ENCODE measurements at places on chromosomes 11 and 22.
A peak's percentile ranks its signal among the peaks of the same experiment; 100 is the strongest.

GRCh38 chr22:49999063-49999945, 13.3 kb downstream of the IL17REL start:
- DNase-seq: peak; percentile 24

DNA sequence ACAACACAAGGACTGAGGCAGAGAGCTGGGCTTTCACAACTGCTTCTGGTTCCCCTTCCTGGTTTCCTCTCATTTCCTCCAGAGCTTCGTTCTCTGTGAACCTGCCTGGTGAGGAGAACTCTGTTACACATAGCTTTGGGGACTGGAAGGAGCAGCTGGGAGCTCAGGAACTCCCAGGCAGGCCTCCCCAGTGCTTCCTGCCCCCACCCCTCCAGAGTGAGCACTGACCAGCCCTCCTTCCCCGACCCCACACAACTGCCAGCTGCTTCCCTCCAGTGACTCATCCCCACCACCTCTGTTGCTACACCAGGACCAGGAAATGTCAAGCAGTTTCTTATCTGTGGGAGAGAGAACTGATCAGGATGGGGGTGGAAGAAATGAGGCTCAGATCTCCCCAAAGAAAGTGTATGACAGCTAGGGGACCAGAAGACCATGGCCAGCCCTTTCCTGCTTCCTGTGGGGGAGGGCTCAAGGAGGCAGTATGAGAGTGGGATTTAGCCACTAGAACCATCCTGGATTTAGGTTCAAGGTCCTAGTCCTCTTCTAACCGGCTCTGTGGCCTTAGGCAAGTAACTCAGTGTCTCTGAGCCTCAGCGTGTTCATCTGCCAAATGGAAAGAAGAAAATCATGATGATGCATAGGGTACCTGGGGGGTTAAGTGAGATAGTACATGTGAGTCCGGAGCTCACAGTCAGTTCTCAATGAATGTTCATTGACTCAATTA, 4.5 kb upstream of the TP53I11 start:
- DNase-seq: no peak

- no peak for DNase-seq
Observed at GRCh38 chr11:74612877-74613276, 20.5 kb downstream of the POLD3 start.

DNA sequence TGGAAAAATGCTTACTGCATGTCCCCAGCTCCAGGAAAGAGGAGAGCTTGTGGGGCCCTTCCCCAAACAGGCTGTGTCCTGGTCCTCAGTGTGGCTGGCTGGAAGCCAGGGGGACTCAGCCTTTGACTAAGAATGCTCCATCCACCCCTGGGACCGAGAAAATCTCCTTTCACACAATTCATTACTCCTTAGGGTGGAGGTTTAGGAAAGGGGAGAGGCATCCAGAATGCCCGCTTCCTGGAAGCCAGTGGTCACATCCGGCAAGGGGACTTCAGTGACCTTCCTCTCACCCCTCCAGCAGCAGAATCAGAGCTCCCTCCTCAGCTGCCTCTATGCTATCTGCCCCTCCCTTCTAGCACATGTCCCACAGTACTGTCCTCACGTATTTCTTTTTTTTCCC, 21.9 kb downstream of the ATG16L2 start:
- DNase-seq: no peak

DNA sequence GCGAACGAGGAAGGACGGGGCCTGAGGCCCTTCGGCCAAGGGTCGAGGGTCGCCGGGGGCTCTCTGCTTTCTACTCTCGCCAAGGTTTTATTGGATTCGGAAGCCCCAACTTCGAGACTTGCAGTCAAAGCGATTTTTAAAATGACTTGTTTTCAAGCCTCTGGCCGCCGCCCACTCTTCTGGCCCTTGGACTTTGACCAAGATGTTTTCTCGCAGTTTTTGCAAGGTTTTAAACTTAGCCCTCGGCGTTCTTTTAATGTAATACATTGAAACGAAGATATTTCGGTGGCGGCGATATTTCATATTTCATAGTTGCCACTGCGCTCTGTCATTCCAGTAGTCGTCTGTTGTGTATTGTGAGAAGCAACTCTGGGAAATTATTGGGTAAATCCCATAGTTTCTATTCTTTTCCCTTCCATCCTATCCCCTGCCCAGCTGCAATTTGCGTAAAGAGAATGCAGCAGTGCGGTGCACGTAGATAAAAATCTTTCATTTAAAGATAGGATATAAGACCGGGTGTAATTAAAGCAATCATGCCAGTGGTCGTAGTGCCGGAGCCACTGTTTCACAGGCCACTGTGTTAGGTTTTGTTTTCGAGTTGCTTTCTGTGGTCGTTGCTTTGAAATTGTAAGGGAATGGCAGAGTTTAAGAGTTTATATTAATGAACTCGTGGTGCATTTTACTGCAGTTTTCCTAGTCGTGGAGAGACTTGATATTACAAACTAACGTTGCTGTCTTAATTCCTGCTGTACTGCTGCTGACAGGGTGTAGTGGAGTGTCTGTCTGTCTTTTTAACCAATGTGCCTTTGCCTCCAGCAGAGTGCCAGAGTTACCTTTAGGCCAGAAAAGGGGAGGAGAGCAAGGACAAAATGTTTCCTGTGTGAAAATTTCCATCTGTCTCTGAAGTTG, 702 bp downstream of the BIRC2 start:
- DNase-seq: no peak

GRCh38 chr22:20591660-20592310, 84.4 kb downstream of the MED15 start:
- DNase-seq: no peak

DNA sequence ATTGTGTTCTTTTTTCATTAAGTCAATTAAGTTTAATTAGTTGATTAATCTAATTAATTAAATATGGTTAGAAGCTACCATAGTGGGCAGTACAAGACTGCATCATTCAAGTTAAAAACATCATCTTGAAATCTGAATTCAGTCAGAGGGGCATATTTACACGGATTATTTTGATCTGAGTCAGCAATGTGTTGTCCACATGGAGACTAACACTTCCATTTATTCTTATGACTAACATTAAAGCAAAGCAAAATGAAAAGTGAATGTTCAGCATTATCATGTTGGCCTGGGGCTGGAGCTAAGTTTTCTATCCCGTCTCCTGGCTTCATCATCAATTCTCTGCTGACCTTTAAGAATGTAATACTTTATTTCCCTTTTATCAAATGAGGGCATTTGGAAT, 17.3 kb downstream of the FLI1 start:
- DNase-seq: no peak

DNA sequence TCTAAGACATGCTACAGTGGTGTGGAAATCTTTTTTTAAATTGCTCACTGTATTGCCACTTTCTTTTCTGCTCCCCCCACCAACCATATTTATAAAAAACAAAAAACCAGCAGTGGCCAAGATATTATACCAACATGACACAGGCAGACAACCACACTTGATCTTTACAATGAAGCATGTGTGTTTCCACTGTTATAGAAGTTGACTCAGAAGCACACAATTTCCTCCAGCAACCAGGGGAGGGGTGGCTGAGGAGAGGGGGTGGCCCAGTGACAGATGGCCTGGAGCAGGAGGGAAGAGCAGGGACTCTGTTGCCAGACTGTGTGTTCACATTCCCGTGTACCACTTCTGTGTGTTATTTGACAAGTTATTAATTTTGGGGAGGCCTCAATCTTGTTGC, 14.8 kb downstream of the CD59 start:
- DNase-seq: peak; percentile 50

GRCh38 chr11:11025087-11025486, 167.2 kb upstream of the ZBED5 start:
- DNase-seq: no peak

GRCh38 chr11:70233511-70233934, 30.4 kb downstream of the FADD start:
- DNase-seq: no peak

GRCh38 chr11:122116591-122116990, 576 bp upstream of the BLID start:
- no peak for DNase-seq

- no peak for DNase-seq
Observed at GRCh38 chr11:113849713-113850112, 25.7 kb downstream of the USP28 start.

- DNase-seq: no peak
Observed at GRCh38 chr22:46125816-46126765, 24.2 kb upstream of the PPARA start.

All from stimulated activated effector memory CD8-positive, alpha-beta T cell treated with anti-CD3 and anti-CD28 coated beads, Interleukin-12 subunit alpha, Interleukin-12 subunit beta, amount 100 ng/mL, for 72 hours (primary cell).